ENCODE measurements at places on chromosomes 7 and 10. TPM values are rescaled to one million over a fixed set of nuclear protein-coding genes. Genes with fewer than 3 reads are reported as not detected.

HSPA14 gene
- total RNA-seq = 35.0 TPM

LHFPL3 gene
- total RNA-seq = not detected

C10orf105 gene
- 0.18 TPM for total RNA-seq

CALML5 gene
- total RNA-seq = not detected

ZNF775 gene
- total RNA-seq = 7.5 TPM

SPDYE16 gene
- not detected for total RNA-seq

ZNF853 gene
- 0.63 TPM for total RNA-seq

UCMA gene
- total RNA-seq = not detected

AKR1C3 gene
- 0.68 TPM for total RNA-seq

ASB15 gene
- not detected for total RNA-seq

FRMPD2 gene
- not detected for total RNA-seq

CFAP43 gene
- total RNA-seq = not detected

PHKG1 gene
- 2.5 TPM for total RNA-seq

SRRT gene
- 290 TPM for total RNA-seq

COX15 gene
- total RNA-seq = 40.4 TPM

CAV2 gene
- total RNA-seq = not detected

AKR1C8 gene
- total RNA-seq = 0.14 TPM

Data from activated CD8-positive, alpha-beta memory T cell treated with anti-CD3 and anti-CD28 coated beads, Interleukin-2, amount 10 ng/mL, durations not matched to agents 7 days and 5 days (primary cell).